K562 (cell line): ENCODE measurements at places on chromosomes 6 and 20. TPM values are rescaled to one million over a fixed set of nuclear protein-coding genes. Genes with fewer than 3 reads are reported as not detected.

The LBP gene
- total RNA-seq = 0.11 and 0.31 TPM in 2 replicates

The WFDC10B gene
- not detected in 2 replicates for total RNA-seq

The PTCRA gene
- total RNA-seq = not detected in 2 replicates

The ANKRD6 gene
- total RNA-seq = 0.13 TPM in 1 of 2 replicates, not detected in the other

The PRND gene
- not detected in 2 replicates for total RNA-seq
